T1000 (cell line): ENCODE measurements at places on chromosomes 5 and 9.

- no peak for DNase-seq
These were observed 18.3 kb upstream of the OBP2B start for GRCh38 chr9:133227242-133227860.

- DNase-seq, result no peak
These were observed 52.3 kb downstream of the ARHGEF28 start for GRCh38 chr5:73678322-73678740.

DNA sequence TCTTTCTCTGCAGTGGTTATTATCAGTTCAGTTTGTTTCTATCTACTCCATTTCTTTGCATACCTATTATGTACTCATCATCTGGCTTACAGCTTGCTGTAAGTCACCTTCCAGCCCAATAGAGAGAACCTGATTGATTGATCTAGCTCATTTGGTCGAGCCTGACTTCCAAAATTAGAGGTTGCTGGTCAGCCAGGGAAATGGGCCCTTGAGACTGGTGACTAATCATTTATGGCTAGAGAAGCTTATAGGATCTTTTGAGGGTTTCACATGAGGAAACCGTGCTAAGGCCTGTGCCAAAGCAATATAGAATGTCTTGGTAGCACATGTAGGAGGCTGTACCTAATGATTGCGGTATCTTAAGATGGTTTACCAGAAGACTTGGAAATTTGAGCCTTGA, 5.8 kb downstream of the SREK1 start:
- no peak for DNase-seq

DNA sequence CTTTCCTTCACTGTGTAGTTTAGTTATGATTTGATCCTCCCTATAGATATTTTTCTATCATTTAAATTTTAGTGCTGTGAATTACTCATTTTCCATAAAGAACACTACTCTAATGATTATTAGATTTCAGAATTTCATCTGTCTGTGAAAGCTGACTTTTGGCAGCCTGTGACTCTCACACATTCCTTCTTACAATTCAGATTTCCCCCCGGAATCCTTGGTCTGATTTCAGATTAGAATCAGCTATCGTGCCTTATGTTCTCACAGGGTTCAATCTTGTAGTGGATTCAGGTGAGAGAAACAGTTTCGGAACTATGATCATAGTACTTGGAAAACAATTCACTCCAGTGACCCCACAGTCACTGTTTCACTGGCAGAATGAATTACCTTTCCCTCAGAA, 26.2 kb downstream of the ZNF474 start:
- DNase-seq, result no peak

DNA sequence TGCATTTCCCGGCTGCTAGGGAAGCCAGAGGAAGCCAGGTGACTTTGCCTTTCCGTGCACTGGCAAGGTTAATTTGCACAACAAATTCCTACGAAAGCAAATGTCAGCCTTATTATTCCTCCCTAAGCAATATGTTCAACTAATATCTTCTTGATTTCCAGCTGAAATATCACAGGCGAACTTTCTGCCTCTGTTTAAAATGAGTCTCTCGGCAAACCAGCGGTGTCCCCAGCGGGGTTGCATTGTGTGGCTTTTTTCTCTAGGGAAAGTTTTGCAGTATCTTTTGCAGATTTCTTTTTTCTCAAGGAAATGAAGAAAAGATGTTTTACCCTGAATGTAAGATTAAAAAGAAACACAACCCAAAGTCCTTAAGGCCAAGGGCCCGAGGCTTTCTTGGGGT, 1.9 kb downstream of the DBH start:
- no peak for DNase-seq
